Immature natural killer cell (primary cell): ENCODE measurements at places on chromosomes 1 and 21.

DNA sequence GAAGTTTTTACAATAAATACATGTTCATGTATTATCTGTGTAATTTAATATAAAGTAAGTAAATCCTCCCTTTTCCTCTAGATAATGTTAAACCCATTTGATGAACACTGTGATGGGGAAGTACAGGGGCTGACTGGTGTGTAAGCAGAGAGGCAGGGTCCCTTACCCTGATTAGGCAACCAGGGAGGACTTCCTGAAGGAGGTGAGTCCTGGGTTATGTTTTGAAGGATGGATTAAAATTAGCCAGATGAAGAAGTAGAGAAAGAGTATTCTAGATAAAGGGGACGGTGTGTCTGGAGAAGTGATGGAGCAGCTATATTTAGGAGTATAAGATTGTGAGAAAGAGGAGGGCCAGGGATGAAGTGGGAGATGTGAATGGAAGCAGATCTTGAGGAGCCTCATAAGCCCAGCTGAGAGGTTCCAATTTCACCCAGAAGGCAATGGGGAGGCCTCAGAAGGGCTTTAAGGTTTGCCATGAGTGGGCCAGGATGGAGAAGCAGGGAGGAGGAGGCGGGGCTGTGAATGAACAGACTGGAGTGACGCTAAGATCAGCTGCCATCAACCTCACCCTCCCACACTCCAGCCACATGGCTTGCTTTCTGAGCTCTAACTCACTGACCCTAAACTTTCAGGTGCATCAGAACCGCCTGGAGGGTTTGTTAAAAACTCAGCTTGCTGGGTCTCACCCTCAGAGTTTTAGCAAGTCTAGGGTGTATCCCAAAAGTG, 30.9 kb upstream of the ID3 start:
- DNase-seq, result no peak

- DNase-seq, result no peak
These were observed 6.0 kb downstream of the TNFRSF14 start for GRCh38 chr1:2561898-2562895.

DNA sequence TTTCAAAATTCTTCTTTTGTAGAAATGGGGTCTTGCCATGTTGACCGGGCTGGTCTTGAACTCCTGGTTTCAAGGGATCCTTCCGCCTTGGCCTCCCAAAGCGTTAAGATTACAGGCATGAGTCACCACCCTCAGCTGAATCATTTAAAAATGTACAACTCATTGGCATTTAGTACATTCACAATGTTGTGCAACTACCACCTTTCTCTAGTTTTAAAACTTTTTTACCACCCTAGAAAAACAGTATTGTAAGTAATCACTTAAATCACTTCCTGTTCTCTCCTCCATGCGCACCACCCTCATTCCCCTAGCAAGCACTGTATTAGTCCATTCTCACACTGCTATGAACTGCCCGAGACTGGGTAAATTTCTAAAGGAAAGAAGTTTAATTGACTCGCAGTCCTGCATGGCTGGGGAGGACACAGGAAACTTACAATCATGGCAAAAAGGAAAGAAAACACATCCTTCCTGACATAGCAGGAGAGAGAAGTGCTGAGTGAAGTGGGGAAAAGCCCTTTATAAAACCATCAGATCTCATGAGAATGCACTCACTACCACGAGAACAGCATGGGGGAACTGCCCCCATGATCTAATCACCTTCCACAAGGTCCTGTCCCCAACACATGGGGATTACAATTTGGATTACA, 14.4 kb upstream of the THEM5 start:
- no peak for DNase-seq

DNA sequence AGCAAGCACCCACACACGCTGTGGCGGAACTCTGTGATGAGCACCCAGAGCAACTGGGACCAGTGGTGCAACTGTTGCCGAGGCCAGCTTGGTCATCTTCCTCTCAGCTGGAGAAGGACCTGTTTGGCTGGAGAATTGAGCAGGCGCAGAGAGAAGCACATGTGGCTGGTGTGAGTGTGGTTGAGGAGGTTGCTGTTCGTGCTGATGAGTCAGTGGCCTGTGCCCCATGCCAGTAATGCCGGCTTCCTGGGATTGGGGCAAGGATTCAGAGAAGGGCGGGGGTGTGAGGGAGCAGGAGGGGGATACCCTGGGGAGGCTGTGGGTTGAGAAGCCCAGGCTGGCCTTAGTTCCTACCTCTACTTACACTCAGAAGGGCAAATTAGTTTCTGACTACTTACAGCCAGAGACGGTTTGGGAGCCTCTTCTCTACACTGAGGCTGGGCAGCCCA, 57.5 kb upstream of the EPS8L3 start:
- no peak for DNase-seq

GRCh38 chr1:19416921-19417470, 68.3 kb downstream of the CAPZB start:
- DNase-seq, result no peak

- DNase-seq, result no peak
These were observed 81.5 kb upstream of the ZP4 start for GRCh38 chr1:237972186-237972585.

- peak; percentile 84 for DNase-seq
These were observed 30.9 kb downstream of the PDE9A start for GRCh38 chr21:42684109-42684916.

DNA sequence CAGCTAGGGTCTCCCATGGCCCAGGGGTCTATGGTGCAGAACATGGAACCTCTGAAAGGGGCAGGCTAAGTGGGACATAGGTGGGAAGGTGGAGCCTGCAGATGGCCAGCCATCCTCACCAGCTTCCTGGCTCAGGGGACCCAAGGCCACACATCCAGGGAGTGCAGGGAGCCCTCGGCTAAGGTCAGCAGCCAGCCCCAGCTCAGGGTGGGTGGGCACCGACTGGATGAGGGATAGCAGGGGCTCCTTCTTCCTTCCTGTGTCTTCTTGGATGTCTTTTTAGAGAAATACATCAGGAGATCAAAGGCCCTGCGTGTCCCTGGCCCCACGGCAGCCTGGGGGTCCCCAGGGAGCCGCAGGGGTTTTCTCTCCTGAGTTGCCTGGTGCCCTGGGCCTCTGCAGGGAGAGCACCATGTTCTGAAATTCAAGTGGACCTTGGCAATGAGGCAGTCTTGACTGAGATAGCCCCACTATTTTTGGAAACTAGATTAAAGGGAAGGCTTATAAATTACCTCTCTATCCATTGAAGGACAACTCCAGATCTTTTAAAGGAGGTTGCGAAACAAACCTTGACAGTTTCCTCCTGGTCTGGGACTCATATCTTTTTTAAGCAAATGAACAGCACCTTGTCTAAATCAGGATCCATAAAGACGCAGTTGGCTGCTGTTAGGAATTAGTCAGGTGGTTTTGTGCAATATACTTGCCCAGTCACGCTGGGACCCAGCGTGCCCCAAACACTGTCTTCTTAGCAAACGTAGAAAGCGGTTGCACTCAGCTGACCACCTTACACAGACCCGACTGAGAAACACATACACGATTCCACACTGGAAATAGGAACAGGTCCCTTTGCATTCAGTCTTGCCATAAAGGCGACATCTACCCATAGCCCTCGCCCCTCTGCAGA, 242.3 kb downstream of the TOMM20 start:
- no peak for DNase-seq

GRCh38 chr1:234262007-234262753, 111.1 kb upstream of the COA6 start:
- DNase-seq, result no peak

DNA sequence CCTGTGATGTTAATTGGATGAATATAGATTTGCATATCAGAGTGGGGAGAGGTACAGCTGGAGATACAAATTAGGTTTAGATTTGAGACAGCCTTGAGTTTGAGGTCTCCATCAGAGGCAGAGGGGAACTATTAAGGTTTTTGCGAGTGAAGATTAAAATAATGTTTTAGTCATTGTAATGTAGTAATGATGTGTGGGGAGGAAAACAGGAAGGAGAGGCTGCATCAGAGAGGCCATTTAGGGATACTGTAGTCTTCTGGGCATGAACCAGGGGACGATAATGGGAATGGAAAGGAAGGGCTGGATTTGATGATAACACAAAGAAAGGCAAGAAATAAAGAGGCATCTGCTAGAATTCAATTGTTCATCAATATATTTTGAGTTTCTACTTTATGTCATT, 9.5 kb downstream of the CD84 start:
- DNase-seq, result no peak

DNA sequence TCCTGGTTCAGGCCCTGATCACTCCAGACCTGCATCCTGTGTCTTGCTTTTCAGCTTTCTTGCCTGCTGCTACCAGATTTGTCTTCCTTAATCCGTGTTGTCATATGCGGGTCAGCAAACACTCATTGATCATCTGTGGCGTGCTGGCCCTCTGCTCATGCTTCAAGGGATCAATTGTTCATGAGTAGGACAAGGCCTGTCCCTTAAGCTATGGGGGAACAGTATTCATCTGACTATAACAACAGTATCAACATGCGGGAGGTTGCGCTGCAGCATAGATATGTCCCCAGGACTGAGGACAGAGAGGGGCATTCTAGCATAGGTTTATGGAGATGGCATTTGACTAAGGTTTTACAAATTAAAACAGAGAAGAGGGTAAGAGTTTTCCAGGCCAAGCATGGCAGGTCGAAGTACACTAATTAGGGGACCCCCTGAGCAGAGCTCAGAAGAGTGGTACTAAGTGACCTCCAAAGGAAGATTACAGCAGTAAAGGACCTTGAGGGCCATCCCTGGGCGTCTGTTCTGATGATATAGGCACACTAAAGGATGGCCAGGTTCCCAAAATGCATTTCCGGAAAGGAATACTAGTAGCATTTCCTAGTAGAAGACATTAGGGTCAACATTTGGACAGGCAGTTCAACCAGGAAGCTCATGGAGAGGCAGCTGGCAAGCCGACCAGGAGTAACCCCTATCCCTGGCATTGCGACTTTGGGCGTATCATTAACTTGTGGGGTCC, 811 bp upstream of the ZNF672 start:
- DNase-seq, result no peak

GRCh38 chr1:213244664-213245091, 193.6 kb downstream of the RPS6KC1 start:
- peak; percentile 26 for DNase-seq

DNA sequence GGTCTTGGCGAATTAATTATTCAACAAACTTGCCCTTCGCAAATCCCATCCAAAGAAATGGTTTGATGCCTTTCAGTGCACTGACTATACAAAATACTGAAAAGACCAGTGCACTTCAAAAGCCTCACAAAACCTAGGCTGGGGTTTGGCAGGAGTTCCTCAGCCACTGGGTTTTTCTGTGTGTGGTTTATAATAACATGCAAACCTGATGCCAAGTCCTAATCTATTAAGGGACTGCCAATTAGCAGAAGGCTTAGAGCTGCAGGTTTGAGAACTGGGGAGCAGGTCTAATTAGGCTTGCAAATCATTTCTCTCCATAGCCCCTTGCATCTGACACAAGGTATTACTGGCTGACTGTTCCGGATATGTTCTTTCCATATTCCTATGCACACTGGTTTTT, 27.7 kb downstream of the PLPP3 start:
- DNase-seq, result no peak

- no peak for DNase-seq
These were observed 29.4 kb upstream of the EPS8L3 start for GRCh38 chr1:109793089-109793485.

- DNase-seq, result no peak
These were observed 129.5 kb upstream of the PRMT6 start for GRCh38 chr1:106926803-106927582.

DNA sequence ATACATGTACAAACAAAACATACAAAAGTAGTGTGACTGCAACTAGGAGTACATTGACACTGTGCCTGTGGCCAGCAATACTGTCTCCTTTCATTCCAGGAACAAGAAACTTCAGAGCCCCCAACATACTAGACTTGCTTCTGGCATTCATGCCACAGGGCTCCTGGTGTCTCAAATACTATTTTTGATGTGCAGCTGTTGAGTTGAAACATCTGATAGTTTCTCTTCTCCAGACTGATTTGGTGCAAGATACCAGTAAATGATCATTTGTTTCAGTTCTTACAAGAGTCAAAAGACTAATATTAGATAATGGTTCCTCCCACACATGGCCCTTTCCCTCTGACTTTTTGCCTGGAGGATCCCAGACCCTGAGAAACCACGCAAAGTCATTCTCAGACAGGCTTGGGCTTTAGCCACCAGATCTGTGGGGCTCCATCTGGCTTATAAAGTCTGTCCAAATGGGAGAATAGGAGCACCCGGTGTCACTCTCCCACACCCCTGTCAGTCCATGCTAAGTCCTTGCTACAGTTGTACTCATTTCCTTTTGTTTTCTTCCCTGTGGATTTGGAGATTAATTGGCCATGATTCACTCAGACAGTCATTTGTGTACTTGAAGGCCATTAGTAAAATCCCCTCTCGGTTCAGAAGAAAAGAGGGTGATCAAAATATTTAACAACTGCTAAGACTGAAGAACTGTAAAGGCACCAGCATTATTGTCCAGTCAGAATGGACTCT, 163.5 kb upstream of the RUNX1 start:
- DNase-seq, result no peak

DNA sequence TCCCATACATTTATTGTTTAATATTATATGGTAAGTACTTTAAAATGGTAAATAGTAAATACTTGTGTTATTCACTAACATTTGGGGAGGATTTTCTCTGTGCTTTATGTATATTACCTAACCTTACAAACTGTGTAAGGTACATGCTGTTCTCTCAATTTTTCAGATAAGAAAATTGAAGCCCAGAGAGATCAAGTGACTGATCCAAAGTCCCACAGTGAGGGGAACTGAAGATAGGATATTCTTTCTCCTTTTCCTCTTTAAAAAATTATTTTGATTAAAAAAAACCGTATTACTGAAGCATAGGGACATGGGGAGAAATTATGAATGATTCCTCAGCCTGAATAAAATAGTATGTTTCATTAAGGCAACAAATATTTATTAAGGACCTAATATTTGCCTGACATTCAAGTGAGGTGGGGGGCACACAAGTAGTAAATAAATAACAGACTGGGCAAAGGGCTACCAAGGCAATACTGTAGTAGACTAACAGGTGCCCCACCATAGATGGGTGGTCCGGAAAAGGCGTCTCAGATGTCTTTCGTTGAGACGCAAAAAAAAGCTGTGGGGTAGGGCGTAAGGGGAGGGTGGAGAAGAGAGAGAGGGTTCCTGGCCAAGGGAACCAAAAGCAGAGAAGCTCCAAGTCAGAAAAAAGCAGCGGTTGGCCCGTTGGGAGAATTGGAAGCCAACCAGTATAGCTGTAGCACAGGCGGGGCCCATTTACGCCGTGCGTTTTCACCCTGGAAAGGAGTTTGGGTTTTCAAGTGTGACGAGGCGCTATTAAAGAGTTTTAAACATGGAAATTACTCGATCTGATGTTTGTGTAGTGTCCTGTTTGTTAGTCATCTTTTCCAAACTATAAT, 944 bp upstream of the AGO3 start:
- no peak for DNase-seq
